ENCODE measurements at places on chromosomes 16 and 17.

DNA sequence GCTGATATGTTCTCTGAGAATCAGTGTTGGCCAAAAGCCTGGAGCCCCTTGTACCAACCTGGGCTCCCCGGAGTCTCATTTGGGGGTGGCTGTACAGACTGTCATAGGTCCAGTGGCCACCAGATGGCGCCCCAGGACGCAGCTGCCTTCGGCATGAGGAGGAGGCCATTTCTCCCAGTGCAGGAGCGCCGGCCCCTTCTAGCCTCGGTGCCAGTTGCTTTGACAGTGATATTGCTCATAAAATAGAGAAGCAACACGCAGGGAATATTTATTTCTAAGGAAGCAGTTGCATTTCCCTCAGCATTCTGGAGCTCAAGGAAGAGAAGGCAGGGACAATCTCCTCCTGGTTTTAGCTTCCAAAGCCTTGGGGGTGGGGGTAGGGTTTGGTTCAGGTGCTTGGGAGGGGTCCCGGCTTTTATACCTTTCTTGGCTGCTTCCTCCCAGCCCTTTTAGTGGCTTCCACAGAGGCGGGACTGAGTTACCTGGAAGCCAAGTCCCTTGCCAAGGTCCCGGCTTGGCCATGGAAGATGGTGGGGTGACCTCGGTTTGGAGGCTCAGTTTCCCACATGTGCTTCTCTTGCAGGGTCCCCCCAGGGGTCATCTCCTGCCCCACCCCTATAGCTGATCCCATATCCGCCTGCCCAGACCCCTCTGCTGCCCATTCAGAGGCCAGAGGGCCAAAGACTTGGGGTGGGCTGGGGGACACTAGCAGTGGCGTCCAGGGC lies 117.8 kb upstream of the CDC42EP4 start:
- DNase-seq, result peak; percentile 75

DNA sequence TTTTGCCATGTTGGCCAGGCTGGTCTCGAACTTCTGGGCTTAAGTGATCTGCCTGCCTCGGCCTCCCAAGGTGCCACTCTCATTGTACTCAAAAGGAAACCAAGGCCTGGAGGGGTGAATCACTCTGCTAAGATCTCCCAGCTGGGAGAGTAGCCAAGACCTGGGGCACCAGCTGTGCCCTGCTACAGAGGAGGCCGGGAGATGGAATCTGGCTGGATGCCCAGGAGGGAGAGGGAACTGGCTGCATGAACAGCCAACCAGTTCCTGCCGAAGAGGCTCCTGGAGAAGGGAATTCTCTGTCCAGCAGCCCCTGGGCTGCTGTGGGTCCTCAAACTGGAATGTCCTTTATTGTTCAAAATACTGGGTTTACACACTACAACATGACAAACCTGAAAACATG lies 238.7 kb upstream of the CIBAR2 start:
- DNase-seq, result no peak

GRCh38 chr17:74542727-74543383 lies 3.1 kb downstream of the CD300C start:
- no peak for DNase-seq

DNA sequence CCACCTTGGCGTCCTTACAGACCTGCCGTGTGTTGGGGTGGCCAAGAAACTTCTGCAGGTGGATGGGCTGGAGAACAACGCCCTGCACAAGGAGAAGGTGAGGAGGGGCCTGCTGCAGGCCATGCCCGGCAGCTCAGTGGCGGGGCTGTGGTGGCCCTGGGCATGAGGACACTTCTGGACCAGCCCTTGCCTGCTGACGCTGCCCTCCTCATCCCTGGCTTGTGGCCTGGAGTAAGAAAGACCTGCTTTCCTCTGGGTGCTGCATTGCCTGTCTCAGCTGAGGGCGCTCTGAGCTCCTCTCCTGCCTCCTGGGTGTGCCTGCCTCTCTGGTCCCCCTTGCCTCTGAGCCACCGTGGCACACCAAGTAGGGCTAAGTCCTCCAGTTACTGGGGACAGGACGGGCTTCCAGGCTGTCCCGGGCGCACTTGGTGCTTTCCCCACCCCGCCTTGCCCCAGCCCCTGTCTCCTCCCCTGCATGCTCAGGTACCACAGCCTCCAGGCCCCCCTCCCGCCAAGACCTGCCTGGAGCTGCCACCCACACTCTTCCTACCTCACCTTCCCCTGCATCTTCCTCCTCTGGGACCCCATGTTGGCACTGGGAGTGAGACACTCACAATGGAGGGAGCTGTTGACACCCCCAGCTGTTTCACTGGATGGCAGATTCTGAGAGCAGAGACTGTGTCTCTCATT lies 8.7 kb downstream of the ENDOV start:
- no peak for DNase-seq

DNA sequence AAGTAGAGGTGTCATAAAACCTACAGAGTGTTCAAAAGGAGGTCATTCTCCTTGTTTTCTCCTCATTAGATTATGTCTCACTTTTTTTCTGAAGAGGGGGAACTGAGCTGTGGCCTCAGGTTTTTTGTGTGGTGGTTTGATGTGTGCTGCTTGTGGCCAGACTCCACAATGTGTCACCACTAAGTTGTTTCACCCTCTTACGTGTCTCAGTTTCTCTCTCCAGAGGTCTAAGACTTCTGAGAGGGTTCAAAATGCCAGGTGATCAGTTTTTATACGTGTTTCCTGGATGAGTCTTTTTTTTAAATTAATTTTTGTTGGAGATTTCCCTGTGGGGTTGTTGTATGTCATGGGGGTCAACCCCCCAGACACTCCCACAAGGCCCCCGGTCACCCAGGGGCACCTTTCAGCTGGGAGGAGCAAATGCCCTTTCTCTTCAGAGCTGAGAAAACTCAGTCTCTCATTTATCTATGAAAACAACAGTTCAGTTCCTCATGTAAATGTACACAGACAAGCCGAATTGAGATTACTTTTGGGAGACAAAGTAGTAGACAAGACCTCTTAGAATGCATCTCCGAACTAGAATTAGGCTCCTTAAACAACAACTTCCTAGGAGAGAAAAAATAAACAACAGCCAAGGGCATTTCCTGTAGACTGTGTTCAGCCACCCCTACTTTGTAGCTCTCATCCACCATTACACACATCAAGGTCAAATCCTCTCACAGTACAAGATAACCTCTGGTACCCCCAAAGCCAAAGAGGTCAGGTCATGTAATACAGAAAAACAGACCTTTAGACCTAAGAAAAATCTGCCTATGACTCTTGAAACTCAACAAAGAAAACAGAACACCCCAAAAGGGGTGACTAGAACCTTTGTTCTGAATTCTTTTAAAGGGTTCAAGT lies 23.9 kb upstream of the TMEM98 start:
- DNase-seq, result no peak

GRCh38 chr17:82648742-82649331 lies 593 bp upstream of the WDR45B start:
- no peak for DNase-seq

GRCh38 chr16:3017794-3018506 lies at the start of gene CLDN6:
TSS of gene CLDN6 (minus strand) at chr16:3018183. CDS start at chr16:3016021, 2,162 bp downstream.
- DNase-seq, result peak; percentile 27

- no peak for DNase-seq
These were observed 69.3 kb upstream of the TOB1 start for GRCh38 chr17:50935221-50935995.

GRCh38 chr16:65817799-65818198 lies 548.7 kb upstream of the CDH5 start:
- no peak for DNase-seq

DNA sequence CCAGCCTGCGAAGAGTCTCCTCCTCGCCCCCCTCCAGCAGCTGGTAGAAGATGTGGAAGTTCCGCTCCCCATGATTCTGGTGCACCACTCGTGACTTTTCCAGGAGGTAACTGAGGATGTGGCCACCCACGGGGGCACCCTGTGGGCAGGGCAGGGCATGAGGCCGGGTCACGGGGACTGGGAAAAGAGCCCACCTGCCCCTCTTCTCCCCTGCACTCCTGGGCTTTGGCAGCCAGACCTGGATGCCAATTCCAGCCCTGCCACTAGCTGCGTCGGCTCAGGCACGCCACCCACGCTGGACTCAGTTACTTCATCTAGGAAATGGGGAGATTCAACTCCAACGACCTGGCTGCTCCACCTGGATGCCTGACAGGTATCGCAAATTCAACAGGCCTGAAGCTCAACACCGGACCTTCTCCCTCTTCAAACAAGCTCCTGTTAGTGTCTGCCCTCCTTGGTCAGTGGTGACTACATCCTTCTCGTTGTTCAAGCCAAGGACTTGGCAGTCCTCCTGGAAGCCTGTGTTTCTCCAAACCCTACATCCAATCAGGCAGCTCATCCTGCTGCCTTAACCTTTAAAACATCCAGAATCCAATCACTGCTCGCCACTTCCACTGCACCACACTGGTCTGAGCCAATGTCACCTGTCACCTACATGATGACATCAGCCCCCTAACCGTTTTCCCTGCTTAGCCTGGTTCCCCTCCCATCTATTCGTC lies 11.6 kb downstream of the MYO1C start:
- no peak for DNase-seq

- no peak for DNase-seq
These were observed 37.5 kb upstream of the LITAF start for GRCh38 chr16:11624205-11624604.
